ENCODE measurements at places on chromosomes 7 and 10. TPM values are rescaled to one million over a fixed set of nuclear protein-coding genes. Genes with fewer than 3 reads are reported as not detected.
A peak's percentile ranks its signal among the peaks of the same experiment; 100 is the strongest.

The CDHR3 gene
- total RNA-seq: 9.8 TPM

DNA sequence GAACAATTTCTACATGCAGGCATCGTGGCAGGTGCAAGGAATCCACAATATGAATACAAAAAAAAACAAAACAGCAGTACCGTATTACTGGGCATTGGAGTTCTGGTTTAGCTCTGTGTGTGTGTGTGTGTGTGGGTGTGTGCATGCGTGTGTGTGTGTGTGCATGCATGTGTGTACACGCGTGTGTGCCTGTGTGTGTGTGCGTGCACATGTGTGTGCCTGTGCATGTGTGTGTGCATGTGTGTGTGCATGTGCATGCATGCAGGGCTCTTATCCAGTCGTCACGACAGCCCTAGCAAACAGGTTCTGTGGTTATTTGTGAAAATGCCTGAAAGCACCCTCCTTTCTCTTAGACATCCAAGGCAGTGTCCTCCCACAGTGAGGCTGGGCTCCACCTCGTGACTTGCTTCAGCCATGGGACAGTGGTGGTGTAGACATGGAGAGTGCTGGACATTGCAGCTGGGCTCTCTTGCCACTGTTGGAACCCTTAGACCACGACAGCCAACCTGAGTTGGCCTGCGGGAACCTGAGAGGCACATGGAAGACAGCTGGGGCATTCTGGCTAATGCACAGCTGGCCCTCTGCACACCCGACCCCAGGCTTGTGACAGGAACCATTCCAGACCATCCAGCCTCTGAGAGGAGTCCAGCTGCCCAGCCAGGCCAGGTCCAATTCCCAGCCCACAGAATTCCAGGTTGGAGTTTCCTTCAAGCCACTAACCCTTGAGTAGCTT is 173.4 kb upstream of the SHH start:
- no peak overlapping the region for H3K27ac ChIP-seq
- H3K4me3 ChIP-seq: no peak overlapping the region
- H3K36me3 ChIP-seq: no peaks in the 10 kb centered on the region
- no peaks in the 10 kb centered on the region for H3K4me1 ChIP-seq
- no peak for DNase-seq

The STAG3 gene
- 0.07 TPM for total RNA-seq

The DKK1 gene
- total RNA-seq: 1,187 TPM

The PIP4K2A gene
- 20.2 TPM for total RNA-seq

DNA sequence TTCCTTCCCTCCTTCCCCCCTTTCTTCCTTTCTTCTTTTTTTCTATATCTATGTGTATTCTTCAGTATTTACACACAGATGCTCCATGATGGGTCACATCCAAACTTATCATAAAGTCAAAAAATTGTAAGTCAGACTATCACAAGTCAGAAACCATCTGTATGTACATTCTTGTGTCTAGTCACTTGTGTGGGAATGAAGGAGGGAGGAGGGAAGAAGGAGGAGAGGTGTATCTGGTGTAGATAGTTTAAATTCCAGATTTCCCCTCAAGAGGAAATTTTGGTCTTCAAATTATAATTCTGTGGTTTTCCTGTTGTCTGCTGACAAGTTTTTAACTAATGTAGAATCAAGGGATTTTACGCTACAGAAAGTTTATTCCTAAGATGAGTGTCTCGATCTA is 287.2 kb downstream of the ETV1 start:
- no peak overlapping the region for H3K27ac ChIP-seq
- no peaks in the 10 kb centered on the region for H3K27me3 ChIP-seq
- no peaks in the 10 kb centered on the region for H3K4me1 ChIP-seq
- H3K36me3 ChIP-seq: no peaks in the 10 kb centered on the region

- H3K4me3 ChIP-seq: no peak overlapping the region
- no peaks in the 10 kb centered on the region for H3K4me1 ChIP-seq
- H3K27me3 ChIP-seq: no peaks in the 10 kb centered on the region
- DNase-seq: no peak
Observed at GRCh38 chr10:132136689-132137088, 50.1 kb upstream of the DPYSL4 start.

DNA sequence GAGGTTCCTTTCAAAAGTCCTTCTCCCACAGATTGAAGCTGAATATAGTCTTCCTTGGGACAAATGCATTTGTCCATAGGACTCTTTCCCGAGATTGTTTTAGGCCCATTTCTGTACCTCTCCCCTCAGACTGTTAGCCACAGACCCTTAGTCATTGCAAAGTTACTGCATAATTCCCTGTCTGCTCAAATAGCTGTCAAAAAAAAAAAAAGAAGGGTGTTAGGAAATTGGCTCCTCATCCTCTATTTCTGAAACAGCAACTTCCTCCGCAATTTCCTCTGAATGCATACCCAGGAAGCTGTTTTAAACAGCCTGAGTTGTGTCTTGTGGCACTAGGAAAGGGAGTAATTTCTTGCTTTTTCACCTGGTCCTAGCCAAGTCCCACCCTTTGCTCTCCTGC is 5.4 kb downstream of the LRRC4 start:
- peaks cover 64% of the 10 kb centered on the region for H3K4me1 ChIP-seq
- no peak for DNase-seq
- peak overlapping the region; percentile 92 for H3K27ac ChIP-seq

DNA sequence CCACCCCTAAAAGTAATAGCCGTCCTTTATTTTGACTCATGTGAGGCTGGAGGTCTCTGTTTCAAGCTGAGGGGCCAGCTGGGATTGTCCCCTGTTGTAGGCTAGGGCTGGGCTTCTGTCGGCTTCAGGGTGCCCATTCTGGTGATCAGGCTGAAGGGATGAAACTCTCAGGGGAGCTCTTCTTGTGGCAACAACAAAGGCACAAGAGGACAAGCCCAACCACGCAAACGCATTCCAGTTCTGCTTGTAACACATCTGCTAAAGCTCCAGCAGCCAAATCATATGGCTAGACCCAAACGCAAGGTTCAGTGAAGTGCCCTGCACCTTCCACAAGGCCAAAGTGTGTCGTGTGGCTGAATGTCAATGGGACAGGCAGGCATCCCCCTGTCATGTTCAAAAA is 405.7 kb downstream of the INHBA start:
- no peaks in the 10 kb centered on the region for H3K36me3 ChIP-seq
- H3K27ac ChIP-seq: no peak overlapping the region
- DNase-seq: no peak

- H3K27me3 ChIP-seq: no peaks in the 10 kb centered on the region
- H3K27ac ChIP-seq: no peak overlapping the region
Observed at GRCh38 chr10:10403762-10404161, 613.9 kb upstream of the CELF2 start.

DNA sequence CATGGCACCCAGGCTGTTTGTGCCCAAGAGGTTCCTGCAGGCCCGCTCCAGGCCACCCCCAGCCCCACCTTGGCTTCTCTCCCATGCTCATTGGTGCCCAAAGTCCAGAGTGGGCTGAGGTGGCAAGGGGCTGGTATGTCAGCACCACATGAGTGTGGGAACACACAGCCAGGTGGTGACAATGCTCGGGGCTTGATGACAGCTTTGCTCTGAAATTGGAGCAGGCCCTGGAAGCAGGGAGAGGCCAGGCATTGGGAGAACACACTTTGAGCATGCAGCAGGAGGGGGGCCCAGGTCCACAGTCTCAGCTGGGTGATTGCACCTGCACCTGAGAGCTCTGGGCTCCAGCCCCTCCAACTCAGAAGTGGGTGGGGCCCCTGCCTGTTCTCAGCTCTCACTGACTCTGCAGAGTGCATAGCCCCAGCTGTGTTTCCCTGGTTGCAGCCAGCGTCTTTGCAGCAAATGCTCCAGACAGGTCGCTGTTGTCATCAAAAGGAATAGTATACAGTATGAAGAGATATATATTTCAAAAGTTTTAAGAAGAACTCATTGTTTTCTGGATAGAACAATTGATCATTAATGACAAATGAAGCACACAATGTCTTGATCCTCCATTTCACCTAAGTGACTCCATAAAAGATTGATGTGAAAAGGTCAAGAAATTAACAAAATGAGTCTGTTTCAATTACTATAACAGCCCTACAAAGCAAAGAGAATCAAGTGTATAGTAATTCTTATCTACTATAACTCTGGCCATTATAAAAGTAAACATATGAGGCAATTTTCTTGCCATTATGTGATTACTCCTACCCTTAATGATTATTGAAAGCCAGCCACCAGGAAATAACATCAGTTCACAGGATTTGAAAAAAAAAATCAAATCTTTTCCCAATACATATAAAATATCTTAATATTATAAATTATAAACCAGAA is 848.1 kb downstream of the PCDH15 start:
- no peak for DNase-seq
- H3K4me3 ChIP-seq: no peak overlapping the region
- H3K36me3 ChIP-seq: no peaks in the 10 kb centered on the region
- H3K27ac ChIP-seq: no peak overlapping the region
- no peaks in the 10 kb centered on the region for H3K27me3 ChIP-seq

The MYH16 gene
- total RNA-seq: 4.7 TPM

The SOSTDC1 gene
- 0.22 TPM for total RNA-seq

GRCh38 chr7:108002726-108003598 is at the start of gene LAMB1:
TSS of gene LAMB1 (minus strand) at chr7:108003161. CDS start at chr7:108002885, 276 bp downstream.
- DNase-seq: peak; percentile 69
- peak within 1 kb of the TSS; percentile 87 for H3K4me3 ChIP-seq
- no peaks in the 10 kb centered on the region for H3K27me3 ChIP-seq
- H3K27ac ChIP-seq: peak within 1 kb of the TSS; percentile 71
- H3K36me3 ChIP-seq: peaks cover 10% of the 10 kb centered on the region

DNA sequence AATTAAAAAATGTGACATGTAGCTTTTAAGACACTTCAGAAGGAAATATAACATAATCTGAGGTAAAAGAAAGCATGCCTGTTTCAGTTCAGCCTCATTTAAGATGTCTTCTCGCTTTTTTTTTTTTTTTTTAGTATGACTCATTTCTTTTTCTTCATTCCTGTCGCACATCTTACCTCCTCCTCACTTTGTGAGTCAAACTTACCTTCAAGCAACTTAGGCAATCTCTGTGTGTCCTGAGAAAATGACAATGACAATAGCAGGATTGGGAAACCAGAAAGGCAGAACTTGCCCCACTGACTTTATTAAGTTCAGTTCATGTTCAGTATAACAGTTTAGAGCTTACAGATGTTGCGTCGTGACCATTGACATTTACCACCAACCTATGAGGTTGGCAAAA is 7.7 kb downstream of the PTN start:
- H3K36me3 ChIP-seq: no peaks in the 10 kb centered on the region
- H3K27ac ChIP-seq: no peak overlapping the region
- peaks cover 12% of the 10 kb centered on the region for H3K27me3 ChIP-seq

DNA sequence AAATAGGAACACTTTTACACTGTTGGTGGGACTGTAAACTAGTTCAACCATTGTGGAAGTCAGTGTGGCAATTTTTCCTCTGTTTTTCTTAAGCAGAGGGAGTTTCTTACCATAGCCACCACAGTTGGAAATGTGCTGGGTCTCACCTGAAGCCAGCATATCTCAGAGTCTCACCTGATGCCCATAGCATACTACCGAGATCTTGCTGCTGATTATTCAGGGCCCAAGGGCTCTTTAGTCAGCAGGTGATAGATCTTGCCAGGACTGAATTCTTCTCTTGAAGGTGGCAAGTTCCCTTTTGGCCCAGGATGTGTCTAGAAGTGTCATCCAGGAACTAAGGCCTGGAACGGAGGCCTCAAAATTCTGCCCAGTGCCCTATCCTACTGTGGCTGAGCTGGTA is 215.4 kb downstream of the CCDC7 start:
- DNase-seq: no peak
- no peaks in the 10 kb centered on the region for H3K4me1 ChIP-seq
- H3K27ac ChIP-seq: no peak overlapping the region
- H3K27me3 ChIP-seq: no peaks in the 10 kb centered on the region
- H3K4me3 ChIP-seq: no peak overlapping the region

The FAM25A gene
- 11.4 TPM for total RNA-seq
